ENCODE measurements at places on chromosomes 11 and 22. TPM values are rescaled to one million over a fixed set of nuclear protein-coding genes. Genes with fewer than 3 reads are reported as not detected.

OR51B4 gene
- polyA plus RNA-seq: 0.35 TPM

CACNA1I gene
- polyA plus RNA-seq: 0.13 TPM

IL10RA gene
- 2.1 TPM for polyA plus RNA-seq

CCDC134 gene
- polyA plus RNA-seq: 10.1 TPM

FLRT1 gene
- polyA plus RNA-seq: 3.3 TPM

DLG2 gene
- 13.4 TPM for polyA plus RNA-seq

OR4A16 gene
- not detected for polyA plus RNA-seq

C11orf65 gene
- polyA plus RNA-seq: 3.4 TPM

KRTAP5-7 gene
- polyA plus RNA-seq: 0.25 TPM

SYCE3 gene
- polyA plus RNA-seq: not detected

APOA5 gene
- polyA plus RNA-seq: not detected

RCE1 gene
- polyA plus RNA-seq: 24.3 TPM
